ENCODE measurements at places on chromosomes 11 and 22.

GRCh38 chr11:26283852-26284408, 48.0 kb upstream of the ANO3 start:
- DNase-seq: no peak

DNA sequence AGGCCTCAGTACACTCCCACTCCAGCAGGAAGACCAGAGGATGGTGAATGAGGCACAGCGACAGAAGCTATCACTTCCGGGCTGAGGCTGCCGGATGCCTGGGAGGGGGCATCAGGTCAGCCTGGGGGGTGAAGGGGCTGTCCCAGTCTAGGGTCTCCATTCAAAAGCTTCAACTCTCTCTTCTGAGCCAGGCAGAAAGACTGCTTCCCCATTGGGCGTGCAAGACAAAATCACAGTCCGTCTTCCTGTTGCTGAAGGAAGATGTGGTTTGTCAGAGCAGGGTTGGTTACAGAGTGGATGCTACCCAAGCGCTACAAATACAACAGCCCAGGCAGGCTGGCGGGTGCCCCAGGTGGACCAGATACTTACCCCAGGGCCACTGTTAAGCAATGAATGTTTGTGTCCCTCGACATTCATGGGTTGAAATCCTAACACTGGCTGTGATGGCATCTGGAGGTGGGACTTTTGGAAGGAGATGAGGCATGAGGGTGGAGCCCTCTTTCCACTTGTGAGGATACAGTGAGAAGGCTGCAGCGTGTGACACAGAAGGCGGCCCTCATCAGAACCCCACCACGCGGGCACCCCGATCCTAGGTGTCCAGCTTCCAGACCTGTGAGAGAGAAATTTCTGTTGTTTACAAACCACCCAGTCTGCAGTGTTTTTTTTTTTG, 12.0 kb downstream of the UPK3A start:
- peak; percentile 36 for DNase-seq

DNA sequence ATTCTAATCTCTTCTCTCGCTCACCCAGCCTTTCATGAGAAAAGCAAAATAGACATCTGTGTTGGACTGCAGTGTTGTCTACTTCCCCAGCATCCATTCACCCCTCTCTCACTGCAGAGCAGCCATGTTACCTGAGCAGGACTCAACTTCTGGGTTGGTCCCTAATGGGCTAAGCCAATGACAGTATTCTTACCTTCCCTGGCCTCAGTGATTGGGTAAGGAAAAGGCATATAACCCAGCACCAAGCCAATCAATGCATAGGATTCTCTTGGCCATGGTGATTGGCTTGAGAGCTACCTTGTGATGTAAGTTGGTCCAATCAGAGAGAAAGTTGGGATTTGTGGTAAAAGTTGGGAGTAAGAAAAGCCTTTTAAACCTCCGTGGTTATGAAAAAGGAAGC, 99.8 kb upstream of the NECTIN1 start:
- no peak for DNase-seq

- no peak for DNase-seq
These were observed 1500.4 kb downstream of the TBC1D22A start for GRCh38 chr22:48262596-48263430.

GRCh38 chr11:541433-541885, 4.1 kb downstream of the LRRC56 start:
- no peak for DNase-seq

- DNase-seq: no peak
These were observed at the start of gene OR5P2 for GRCh38 chr11:7796842-7797241. Gene OR5P2 (minus strand): TSS chr11:7796942. CDS start chr11:7796942, 0 bp downstream.

DNA sequence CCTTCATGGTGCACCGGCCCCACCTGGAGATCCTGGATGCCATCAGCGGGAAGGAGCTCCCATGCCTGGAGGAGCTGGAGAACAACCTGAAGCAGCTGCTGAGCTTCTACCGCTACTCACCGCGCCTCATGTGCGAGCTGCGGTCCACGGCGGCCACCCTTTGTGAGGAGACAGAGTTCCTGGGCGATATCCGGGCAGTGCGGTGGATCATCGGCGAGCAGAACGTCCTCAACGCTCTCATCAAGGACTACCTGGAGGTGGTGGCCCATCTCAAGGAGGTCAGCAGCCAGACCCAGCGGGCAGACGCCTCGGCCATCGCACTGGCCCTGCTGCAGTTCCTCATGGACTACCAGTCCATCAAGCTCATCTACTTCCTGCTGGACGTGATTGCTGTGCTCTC, 59.2 kb downstream of the SYT13 start:
- DNase-seq: no peak

DNA sequence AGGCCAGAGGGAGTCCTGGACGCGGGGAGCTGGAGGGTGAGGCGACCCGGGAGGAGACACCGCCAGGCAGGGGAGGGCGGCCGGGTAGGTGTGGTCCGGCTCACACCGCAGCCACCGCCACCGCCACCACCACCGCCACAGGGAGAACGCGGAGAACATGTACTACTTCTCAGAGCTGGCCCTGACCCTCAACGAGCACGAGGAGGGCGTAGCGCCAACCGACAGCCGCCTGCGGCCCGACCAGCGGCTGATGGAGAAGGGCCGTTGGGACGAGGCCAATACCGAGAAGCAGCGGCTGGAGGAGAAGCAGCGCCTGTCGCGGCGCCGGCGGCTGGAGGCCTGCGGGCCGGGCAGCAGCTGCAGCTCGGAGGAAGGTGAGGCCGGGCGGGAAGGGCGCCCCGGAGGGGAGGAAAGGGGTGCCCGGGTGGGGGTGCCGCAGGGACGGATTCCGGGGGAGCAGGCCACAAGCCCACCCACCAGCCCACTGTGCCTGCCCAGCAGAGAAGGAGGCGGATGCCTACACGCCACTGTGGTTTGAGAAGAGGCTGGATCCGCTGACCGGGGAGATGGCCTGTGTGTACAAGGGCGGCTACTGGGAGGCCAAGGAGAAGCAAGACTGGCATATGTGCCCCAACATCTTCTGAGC, 62.8 kb downstream of the MORC2 start:
- DNase-seq: no peak

DNA sequence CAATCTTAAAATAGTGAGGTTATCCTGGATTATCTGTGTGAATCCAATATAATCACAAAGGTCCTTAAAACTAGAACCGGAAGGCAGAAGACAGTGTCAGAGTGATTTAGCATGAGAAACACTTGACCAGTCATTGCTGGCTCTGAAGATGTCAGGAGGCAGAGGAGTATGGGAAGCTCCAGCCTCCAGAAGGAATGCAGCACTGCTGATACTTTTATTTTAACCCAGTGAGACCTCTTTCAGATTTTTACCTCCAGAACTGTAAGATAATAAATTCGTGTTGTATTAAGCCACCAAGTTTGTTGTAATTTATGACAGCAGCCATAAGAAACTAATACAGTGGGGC, 134.4 kb upstream of the ZC3H12C start:
- DNase-seq: no peak

DNA sequence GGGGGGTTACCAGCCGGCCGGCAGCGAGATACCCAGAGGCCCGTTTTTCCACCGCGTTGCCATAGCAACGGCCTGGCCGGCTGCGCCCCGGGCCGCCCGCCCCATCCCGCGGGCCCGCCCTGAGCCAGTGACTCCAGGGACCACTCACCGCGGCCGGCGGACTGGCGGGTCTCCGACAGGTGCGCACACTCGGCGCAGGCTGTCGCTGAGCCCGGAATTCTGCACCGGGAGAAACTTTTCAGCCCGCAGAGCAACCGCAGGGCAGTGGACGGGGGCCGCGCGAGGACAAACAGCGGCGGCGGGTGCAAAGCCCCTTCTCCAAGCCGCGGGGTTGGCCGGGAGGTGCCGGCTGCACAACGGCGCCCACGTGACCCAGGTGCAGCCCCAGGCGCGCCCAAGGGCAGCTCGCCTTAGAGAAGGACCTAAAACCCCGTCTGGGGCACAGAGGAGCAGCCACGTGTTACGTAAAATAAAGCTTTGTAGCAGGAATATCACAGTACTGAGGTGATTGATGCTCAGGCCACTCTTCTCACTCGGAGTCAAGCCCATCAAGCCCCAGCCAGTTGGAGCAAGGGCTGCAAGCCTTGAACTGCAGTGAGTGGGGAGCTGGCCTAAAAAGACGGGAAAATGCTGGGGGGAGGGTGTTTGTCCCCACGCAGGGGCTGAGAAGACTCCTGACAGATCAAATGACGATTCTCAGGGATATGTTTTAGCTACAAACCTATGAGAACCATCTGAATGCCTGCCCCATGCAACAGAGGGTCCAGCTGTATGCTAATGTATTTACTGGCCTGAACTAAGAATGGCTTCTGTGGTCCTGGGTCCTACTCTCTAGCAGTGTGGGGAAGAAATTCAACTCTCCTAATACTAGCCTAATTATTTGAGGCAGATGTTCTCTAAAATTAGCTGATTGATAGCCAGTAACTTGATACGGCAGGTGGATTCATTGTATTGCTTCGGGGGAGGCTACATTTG, at the start of gene STK33:
TSS of gene STK33 (minus strand) at position 294 of the 975 bp plus-strand sequence. CDS start 119,323 bp downstream, outside the sequence.
- peak; percentile 43 for DNase-seq

- no peak for DNase-seq
These were observed 53.0 kb downstream of the KCNA4 start for GRCh38 chr11:29963796-29964195.

Data from memory B cell (primary cell).